ENCODE measurements at places on chromosomes 13 and 19.

DNA sequence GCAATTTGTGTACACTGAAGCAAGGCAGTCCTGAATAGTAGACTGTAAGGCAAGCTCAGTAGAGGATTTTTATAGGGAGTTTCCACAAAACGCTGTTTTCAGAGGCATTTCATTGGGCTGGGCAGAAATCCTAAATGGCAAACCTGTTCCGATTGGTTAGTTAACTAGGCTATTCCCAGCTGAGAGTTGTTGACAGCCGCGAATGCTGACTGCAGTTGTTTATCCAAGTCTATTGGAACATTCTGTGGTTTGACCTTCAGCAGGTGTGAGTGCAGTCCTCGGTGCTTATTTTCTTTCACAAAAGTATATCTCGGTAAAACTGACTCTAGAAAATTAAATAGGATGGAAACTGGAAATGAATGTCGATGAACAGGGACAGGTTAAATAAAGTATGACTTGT lies 45.4 kb downstream of the TPT1 start:
- H3K27me3 ChIP-seq: no peaks in the 10 kb centered on the region
- H3K36me3 ChIP-seq: no peaks in the 10 kb centered on the region
- no peak for DNase-seq
- no peak overlapping the region for H3K27ac ChIP-seq
- no peak overlapping the region for H3K4me3 ChIP-seq
- H3K4me1 ChIP-seq: peaks cover 32% of the 10 kb centered on the region

DNA sequence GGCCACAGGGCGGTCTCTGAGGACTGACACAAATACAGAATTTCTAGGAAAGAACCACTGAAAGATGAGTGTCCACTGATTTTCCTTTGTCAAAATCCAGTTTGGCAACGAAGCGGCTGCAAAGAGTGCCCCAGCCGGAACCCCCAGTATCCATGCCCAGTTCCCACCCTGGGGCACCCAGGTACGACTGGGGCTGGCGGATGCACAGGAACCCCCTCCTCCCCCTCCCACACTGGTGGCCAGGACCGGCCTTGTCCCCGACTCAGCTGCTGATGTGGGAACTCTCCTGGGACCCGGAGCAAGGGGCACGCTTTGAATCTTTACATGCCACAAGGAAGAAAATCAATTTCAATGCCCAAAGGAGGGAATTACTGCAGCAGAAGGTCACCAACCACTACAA lies 220.8 kb upstream of the ZNF507 start:
- no peaks in the 10 kb centered on the region for H3K36me3 ChIP-seq
- no peak for DNase-seq
- H3K27ac ChIP-seq: no peak overlapping the region
- H3K4me1 ChIP-seq: no peaks in the 10 kb centered on the region
- H3K27me3 ChIP-seq: no peaks in the 10 kb centered on the region

DNA sequence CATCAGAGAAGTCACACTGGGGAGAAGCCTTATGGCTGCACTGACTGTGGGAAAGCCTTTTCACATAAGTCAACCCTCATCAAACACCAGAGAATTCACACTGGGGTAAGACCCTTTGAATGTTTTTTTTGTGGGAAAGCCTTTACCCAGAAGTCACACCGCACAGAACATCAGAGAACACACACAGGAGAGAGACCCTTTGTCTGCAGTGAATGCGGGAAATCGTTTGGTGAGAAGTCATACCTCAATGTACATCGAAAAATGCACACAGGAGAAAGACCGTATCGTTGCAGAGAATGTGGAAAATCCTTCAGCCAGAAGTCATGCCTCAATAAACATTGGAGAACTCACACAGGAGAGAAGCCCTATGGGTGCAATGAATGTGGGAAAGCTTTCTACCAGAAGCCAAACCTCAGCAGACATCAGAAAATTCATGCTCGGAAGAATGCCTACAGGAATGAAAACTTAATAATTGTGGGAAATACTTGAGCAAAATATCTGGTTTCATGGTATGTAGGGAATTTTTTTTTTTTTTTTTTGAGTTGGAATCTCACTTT lies 30.7 kb downstream of the ZNF793 start:
- H3K27ac ChIP-seq: no peak overlapping the region
- peaks cover 19% of the 10 kb centered on the region for H3K36me3 ChIP-seq
- H3K27me3 ChIP-seq: no peaks in the 10 kb centered on the region
- H3K4me1 ChIP-seq: no peaks in the 10 kb centered on the region
- no peak overlapping the region for H3K4me3 ChIP-seq

- no peaks in the 10 kb centered on the region for H3K36me3 ChIP-seq
- no peak overlapping the region for H3K27ac ChIP-seq
- H3K27me3 ChIP-seq: no peaks in the 10 kb centered on the region
- H3K4me1 ChIP-seq: no peaks in the 10 kb centered on the region
- no peak overlapping the region for H3K4me3 ChIP-seq
- DNase-seq: no peak
Observed at GRCh38 chr13:72990953-72991352, 67.9 kb upstream of the KLF5 start.

DNA sequence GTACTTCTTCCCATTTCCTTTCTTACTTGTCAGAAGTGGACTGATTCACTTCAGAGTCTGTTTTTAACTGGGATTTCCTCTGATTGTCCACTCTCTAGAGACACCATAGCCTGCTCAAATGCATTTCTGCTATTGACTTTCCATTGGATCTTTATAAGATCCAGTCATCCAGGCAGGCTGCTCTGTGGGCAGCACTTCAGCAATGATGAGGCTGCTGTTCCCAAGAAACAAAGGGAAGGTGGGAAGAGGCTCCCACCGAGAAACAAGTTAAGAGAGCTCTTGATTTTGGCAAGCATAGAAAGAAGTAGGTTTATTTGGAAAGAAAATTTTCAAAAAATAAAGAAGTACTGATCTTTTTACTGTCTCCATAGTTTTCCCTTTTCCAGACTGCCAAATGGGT lies 125.8 kb upstream of the STARD13 start:
- H3K4me3 ChIP-seq: no peak overlapping the region
- no peaks in the 10 kb centered on the region for H3K27me3 ChIP-seq
- DNase-seq: no peak
- H3K27ac ChIP-seq: no peak overlapping the region

DNA sequence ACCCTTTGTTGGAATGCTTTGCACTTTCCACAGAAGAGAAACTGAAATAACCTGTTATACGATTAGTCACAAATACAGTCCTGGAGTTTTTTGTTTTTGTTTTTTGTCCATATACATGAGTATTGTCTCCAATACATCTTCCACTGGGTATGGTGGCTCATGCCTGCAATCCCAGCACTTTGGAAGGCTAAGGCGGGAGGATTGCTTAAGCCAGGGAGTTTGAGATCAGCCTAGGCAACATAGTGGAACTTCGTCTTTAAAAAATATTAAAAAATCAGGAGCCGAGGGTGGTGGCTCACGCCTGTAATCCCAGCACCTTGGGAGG lies 25.0 kb downstream of the AP2S1 start:
- peaks cover 15% of the 10 kb centered on the region for H3K4me1 ChIP-seq
- no peak overlapping the region for H3K27ac ChIP-seq
- no peaks in the 10 kb centered on the region for H3K27me3 ChIP-seq
- H3K4me3 ChIP-seq: no peak overlapping the region
- H3K36me3 ChIP-seq: no peaks in the 10 kb centered on the region

GRCh38 chr19:11373885-11374432 lies 507 bp upstream of the SWSAP1 start:
- H3K27me3 ChIP-seq: no peaks in the 10 kb centered on the region
- H3K4me3 ChIP-seq: peak overlapping the region; percentile 57
- peaks cover 33% of the 10 kb centered on the region for H3K4me1 ChIP-seq
- no peaks in the 10 kb centered on the region for H3K36me3 ChIP-seq
- DNase-seq: no peak

GRCh38 chr13:66992183-66992582 lies 238.0 kb downstream of the PCDH9 start:
- H3K36me3 ChIP-seq: no peaks in the 10 kb centered on the region
- no peak overlapping the region for H3K27ac ChIP-seq
- DNase-seq: no peak

DNA sequence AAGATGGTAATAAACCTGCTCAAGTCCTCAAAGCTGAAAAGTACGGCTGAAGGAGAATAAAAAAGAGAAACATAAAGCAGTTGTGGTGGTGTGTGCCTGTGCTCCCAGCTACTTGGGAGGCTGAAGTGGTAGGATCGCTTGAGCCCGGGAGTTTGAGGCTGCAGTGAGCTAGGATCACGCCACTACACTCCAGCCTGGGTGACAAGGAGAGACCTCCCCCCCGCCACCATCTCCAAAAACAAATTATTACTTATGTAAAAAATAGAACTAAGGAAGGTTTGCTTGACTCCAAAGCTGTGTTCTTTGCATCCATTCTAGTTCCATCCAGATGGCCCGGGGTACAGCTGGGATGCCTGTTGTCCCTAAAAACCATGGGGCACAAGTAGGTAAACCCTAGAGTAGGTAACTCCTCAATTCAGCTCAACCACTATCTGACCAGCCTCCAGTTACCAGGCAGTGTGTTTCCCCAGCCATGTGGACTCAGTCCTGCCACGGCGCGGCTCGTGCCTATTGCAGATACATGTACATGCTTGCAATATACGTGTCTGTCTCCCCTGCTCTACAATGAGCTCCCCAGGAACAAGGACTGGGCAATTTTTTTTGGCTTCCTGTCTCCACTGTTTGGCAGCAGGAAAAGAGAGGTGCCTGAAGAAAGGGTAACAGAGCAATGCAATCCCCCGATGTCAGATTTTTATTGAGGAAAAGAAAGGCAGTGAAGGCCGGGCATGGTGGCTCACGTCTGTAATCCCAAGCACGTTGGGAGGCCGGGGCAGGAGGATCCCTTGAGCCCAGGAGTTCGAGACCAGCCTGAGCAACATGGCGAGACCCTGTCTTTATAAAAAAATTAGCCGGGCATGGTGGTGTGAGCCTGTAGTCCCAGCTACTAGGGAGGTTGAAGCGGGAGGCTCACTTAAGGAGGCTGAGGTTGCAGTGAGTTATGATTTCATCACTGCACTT lies 101.3 kb downstream of the GNG7 start:
- H3K4me1 ChIP-seq: peaks cover 10% of the 10 kb centered on the region
- no peak overlapping the region for H3K27ac ChIP-seq
- no peaks in the 10 kb centered on the region for H3K36me3 ChIP-seq
- H3K4me3 ChIP-seq: no peak overlapping the region

DNA sequence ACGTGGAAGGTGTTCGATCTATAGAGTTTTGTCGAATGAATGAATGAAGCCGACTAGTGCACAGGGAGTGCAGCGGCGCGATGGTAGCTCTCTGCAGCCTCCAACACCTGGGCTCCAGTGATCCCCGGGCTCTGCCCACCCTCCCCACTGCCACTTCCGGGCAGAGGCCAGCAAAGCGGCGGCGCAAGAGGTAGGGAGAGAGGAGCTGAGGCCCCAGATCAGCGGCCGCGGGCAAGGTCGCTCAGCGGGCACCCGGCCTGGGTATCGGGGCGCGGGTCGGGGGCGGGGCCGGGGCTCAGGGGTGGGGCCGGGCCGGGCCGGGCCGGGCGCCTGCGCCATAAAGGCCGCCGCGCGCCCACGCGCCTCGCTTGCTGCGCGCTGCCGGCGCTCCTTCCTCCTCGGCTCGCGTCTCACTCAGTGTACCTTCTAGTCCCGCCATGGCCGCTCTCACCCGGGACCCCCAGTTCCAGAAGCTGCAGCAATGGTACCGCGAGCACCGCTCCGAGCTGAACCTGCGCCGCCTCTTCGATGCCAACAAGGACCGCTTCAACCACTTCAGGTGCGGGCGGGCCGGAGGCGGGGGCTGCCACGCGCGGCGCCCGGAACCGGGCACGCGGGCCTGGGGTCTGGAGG lies at the start of gene GPI:
Gene GPI, plus strand, starts transcription at position 367 of the 633 bp plus-strand sequence. Its CDS starts 71 bp downstream, at position 438.
- H3K36me3 ChIP-seq: peaks cover 19% of the 10 kb centered on the region
- H3K4me1 ChIP-seq: peaks cover 32% of the 10 kb centered on the region
- DNase-seq: peak; percentile 57

- H3K4me3 ChIP-seq: no peak overlapping the region
- no peak for DNase-seq
- H3K27ac ChIP-seq: no peak overlapping the region
- no peaks in the 10 kb centered on the region for H3K36me3 ChIP-seq
- no peaks in the 10 kb centered on the region for H3K4me1 ChIP-seq
- no peaks in the 10 kb centered on the region for H3K27me3 ChIP-seq
Observed at GRCh38 chr19:39145180-39145953, 19.8 kb downstream of the PAK4 start.

GRCh38 chr19:39936622-39937021 lies 2.2 kb upstream of the FCGBP start:
- no peaks in the 10 kb centered on the region for H3K36me3 ChIP-seq
- H3K27me3 ChIP-seq: no peaks in the 10 kb centered on the region
- no peak for DNase-seq
- H3K4me1 ChIP-seq: peaks cover 57% of the 10 kb centered on the region
- no peak overlapping the region for H3K4me3 ChIP-seq
- H3K27ac ChIP-seq: no peak overlapping the region

GRCh38 chr13:109665240-109665639 lies 121.1 kb downstream of the IRS2 start:
- H3K4me3 ChIP-seq: no peak overlapping the region
- H3K4me1 ChIP-seq: no peaks in the 10 kb centered on the region
- H3K27ac ChIP-seq: no peak overlapping the region

DNA sequence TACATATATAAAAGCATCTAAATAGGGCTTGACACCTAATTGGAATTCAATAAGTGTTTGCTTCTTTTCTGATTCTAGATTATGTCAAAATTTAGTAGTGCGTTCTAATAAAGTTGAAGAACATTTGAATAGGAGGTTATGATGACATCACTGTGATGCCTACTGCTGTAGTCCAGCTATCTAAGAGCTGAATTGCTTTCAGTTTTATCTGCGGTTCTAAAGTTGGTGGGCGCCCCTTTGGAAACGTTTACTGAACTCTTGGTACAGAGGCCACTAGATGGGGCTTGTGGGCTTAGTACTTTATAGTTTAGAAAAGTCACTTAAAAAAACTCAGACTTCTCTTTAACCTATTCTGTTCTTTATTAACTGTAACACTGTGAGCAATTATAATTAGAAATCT lies 776.9 kb downstream of the GPC5 start:
- no peak overlapping the region for H3K27ac ChIP-seq
- H3K4me3 ChIP-seq: no peak overlapping the region
- no peaks in the 10 kb centered on the region for H3K4me1 ChIP-seq
- no peaks in the 10 kb centered on the region for H3K36me3 ChIP-seq
- no peaks in the 10 kb centered on the region for H3K27me3 ChIP-seq

DNA sequence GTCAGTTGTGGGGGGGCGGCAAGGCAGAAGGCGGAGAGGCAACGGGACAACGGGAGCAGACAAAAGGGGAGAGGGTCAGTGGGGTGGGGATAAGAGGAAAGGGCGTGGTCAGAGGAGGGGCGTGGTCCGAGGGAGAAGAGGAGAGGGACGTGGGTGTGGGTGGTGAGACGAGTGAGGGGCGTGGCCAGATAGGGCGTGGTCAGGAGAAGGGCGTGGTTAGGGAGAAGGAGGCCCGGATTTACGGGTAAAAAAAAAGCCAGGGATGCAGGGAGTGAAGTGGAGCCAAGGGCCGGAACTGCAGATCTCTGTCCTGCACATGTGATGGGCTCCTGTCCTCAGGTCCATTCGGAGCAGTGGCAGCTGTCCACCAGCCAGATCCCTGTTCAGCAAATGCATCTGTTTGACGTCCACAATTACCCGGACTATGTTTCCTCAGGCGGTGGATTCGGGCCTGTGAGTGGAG lies 21.5 kb downstream of the CPT1C start:
- no peaks in the 10 kb centered on the region for H3K36me3 ChIP-seq
- no peak for DNase-seq
- H3K4me3 ChIP-seq: no peak overlapping the region

- no peaks in the 10 kb centered on the region for H3K27me3 ChIP-seq
- no peak overlapping the region for H3K4me3 ChIP-seq
- H3K4me1 ChIP-seq: peaks cover 15% of the 10 kb centered on the region
Observed at GRCh38 chr19:43460362-43461016, 4.9 kb downstream of the LYPD3 start.

Data from CD8-positive, alpha-beta memory T cell (primary cell).